ENCODE measurements at places on chromosomes 11 and 22.
A peak's percentile ranks its signal among the peaks of the same experiment; 100 is the strongest.

GRCh38 chr22:21094911-21095772, 49.4 kb downstream of the LRRC74B start:
- no peak for DNase-seq

- DNase-seq = no peak
These were observed 65.3 kb downstream of the ARHGEF12 start for GRCh38 chr11:120401506-120401905.

- no peak for DNase-seq
These were observed 10.7 kb downstream of the TBC1D10A start for GRCh38 chr22:30315962-30316576.

- peak; percentile 98 for DNase-seq
These were observed 191.7 kb downstream of the ST3GAL4 start for GRCh38 chr11:126547161-126547560.

- DNase-seq = no peak
These were observed 17.5 kb upstream of the CABP7 start for GRCh38 chr22:29702000-29702930.

DNA sequence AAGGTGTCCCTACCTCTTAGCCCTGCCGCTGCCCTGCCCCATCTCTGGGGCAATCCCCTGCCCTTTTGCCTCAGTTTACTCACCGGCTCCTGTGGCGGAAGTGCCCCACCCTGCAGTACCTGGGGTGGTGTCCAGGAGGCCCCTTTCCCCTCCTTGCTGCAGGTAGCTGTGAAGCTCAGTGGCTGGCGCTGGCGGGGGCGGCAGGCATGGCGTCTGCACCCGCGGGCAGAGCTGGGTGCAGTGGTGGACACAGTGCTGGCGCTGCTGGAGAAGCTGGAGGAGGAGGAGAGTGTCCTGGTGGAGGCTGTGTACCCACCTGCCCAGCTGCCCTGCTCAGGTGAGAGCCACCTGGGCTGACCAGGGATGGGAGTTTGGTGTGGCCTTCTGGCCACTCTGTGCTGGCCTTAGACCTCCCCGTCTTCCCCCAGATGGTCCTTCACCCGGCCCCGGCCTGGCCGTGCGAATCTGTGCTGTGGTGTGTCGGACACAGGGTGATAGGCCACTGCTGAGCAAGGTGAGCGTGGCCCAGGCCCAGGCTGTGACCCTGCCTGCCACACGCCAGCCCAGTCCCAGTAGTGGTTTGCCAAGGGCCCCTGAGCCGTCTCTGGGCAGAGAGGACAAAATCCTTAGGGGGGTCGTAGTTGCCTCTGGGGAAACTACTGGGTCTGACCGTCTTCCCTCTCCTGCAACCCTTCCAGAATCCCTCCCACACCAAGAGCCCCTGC, 4.0 kb downstream of the CARNS1 start:
- no peak for DNase-seq

DNA sequence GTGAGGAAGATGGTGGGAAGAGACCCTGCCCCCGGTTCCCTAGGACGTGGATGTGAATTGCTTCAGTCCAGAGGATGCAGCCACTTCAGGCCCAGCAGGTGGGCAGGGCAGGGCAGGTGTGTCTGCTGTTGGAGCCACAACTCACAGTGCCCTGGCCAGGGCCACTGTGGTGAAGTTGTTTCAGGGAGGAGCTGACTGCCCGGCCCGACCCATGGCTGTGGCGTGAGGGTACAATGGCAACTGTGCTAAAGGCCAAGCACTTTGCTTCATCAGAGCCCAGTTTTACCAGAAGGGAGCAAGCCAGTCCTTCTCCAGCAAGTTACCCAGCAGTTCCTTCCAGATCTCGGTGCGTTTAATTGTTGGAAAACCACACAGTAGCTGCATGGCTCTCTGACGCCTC, 1174.4 kb downstream of the BRD1 start:
- DNase-seq = no peak

DNA sequence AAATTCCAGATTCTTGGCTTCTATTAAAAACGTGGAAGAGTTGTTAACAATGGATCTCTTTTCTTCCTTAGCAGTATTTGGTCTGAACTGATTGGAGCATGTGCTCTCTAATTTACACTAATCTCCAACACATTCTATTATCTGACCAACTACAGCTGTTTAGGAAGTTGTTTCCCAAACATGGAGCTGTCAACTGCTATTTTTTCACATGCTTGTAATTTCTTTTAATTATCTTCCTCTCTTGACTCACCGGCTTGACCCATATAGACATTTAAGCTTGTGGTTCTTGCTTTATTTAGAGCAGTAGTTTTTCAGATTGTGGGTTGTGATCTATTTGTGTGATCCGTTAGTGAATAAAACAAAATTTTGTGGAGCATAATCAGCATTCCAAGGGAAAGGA, 40.8 kb downstream of the CTNND1 start:
- DNase-seq = no peak

DNA sequence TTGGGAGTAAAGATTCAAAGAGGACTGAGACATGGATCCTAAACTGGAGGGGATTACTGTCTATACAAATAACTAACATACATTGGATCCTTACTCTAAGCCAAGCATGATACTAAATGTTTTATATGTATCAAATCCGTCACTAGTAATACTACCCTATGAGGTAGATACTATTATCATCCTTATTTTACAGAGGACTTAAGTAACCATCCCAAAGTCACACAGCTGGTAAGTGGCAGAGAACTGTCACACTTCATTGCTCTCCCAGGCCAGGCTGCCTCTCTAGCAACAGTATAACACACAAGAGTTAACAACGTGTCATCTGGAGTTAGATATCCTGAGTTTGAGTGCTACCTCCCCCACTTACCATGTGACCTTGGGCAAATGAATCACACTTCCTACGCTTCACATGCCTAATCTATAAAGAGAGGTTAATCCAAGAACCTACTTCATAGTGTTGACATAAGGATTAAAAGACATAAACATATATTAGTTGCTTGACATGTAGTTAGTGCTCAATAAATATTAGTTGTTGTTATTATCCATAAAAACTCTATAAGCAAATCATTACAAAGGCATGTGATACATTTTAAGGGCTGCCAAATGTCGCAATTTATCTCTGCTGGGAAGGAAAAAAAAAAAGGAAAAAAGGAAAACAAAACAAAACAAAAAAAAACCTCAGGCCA, 33.8 kb upstream of the SPON1 start:
- DNase-seq = peak; percentile 83
